ENCODE measurements at places on chromosomes 7 and 10.
A peak's percentile ranks its signal among the peaks of the same experiment; 100 is the strongest.

DNA sequence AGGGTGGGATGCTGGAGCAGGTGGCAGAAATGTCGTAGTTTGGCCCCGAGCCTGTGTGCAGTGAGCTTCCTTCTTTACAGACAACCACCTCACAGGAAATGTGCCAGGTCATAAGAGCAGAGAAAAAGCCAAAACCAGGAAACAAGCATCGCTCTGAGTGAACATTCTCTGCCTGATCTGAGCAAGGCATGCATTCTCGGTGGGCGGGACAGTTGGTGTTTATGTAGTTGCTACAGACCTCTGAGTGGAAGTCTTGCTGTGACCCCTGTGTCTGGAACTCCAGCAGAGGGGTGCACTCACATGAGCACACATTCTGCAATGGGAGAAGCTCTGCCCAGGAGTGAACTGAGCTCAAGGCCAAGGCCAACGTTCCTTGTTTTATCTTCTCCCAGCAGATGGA lies 230.1 kb downstream of the TCERG1L start:
- DNase-seq = no peak

DNA sequence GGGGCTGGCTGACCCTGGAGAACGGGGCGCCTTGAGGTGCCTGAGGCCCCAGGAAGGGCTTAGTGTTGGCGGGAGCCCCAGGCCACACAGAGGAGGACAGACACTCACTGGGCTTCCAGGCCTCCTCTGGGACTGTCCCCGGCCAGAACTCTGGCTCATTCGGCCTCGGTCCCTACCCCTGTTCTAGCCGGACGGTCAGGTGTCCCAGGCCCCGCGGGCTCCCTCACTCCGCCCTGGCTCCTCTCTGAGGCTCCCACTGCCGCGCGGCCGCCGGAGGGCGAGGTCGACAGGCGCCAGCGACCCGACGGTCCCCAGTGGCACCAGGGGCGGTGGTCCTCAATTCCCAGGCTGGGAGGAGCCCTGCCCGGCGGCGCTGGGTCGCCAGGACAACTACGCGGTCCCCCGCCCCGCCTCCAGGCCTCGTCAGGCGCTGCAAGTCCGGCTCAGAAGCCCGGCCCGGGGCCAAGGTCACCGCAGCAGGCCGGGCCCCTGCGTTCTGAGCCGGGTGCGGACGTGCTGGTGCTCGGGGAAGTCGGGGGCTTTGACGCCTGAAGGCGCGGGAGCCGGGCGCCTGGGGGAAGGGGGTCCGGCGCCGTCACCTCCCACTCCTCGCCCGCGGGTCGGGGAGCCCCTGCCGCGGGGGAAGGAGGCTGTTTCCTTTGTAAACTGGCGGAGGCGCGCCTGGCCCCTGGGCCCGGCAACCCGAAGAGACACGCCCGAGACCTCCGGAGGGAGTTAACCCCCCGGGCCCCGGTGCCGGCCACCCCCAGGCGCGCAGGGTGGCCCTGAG lies 1.1 kb upstream of the PWWP2B start:
- DNase-seq = no peak

DNA sequence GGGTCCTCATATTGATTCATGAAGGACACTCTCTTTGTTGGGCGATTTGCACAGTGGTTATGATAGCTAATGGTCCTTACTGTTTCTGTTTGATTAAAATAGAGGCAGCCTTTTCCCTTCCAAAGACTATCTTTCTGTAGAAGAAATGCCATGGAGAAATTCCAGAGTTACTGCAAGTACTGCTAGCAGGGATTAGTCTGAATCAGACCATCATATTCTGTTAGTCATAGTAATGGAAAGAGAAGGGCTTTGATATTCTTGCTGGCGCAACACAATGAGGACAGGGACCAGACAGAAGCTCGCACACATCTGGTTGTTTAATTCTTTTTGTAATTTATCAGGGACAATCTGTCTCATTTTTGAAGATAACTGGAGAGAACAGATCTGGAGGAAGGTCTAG lies 304.5 kb upstream of the FZD8 start:
- DNase-seq = no peak

DNA sequence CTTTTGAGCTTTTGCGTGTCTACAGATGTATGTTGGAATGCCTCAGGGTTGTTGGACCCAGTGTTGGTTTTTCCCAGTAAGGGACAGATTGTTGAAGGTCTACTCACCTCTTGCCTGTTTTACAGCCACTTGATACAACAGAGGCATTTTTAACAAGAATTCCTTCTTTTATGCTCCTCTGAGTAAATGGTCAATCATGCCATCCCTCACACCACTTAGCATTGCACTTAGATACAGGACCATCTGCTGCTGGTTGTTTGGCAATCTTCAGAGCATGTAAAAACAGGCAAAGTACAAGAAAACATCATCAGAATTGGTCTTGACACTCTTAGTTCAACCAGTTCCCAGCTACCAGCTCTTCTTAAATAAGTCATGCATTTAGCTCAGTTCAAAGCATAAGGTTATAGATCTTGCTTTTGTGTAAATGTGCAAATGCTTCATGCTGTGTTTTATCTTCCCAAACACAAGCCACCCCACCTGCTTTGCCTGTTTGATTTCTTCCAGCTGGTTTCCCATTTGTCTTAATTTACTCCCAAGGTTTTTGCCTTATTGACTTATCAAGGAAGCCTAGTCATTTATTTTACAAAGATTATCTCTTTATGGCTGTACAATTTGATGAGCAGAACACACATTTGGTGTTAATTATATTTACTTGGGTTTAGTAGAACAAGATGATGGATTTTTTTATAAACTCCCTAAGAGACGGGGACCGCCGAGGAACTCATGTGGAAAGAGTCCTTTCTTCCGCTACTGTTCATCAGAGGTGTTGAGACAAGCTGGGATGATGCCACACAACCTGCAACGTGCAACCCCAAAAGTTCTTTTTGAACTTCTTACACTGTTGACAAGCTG lies 136.6 kb downstream of the AHR start:
- DNase-seq = no peak

DNA sequence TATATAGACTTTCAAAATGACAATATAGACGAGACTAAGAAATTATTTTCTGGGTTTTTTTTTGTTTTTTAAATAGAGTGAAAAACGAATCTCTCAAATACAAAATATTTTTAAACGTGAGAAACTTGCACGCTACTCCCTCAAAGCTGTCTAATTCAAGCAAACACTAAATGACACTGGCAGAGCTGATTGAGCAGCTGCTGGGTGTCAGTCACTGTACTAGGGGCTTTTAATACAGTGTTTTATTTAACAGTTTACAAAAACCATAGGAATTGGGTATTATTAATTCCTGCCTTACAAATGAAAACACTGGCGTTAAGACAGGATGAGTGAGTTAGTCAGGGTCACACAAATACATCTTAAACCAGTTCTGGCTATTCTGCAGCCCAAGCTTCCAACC lies 1209.6 kb upstream of the C7orf33 start:
- no peak for DNase-seq

GRCh38 chr10:80202934-80203834 lies 2.2 kb downstream of the ANXA11 start:
- peak; percentile 90 for DNase-seq

DNA sequence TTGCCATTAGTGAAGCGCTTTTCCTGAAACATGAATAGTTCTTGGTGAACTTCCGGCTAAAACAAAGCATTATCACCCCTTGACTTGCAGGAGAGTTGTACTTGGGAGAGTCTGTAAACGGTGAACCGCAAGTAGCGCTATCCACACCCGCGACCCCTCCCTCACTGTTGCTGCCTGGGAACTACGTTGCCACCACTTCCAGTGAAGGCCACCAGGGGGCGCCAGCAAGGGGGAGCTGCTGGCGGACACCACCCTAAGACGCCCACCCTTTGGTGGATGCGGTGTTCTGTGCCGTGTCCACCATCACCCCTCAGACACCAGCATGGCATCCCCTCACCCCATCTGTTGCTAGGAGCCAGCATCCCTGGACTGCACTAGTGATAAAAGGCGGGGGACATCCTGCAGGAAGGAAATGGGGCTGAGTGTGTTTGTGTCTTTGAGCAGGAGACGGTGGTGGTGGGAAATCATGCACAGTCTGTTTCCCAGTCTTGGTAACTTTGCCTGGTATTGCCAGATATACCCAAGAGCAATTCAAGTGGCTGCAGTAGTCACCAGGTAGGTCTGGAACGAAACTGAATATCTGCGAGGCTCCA lies 298.2 kb downstream of the FRMD4A start:
- DNase-seq = no peak

GRCh38 chr10:130393342-130393741 lies 257.2 kb downstream of the GLRX3 start:
- DNase-seq = no peak

DNA sequence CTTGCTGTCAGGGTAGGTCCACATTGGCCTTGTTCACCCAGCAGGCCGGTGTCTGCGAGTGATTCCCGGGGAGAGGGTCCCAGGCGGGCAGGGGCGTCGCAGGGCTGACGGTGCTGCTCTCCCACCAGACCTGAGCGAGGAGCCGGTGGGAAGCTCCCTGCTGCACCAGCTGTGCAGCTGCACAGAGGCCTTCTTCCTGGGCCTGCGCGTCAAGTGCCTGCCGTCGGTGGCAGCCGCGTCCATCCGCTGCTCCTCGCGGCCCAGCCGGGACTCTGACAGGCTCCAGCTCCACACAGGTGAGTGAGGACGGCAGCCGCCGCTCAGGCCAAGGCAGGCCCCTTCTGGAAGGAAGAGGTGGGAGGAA lies 14.6 kb downstream of the AMZ1 start:
- no peak for DNase-seq

- DNase-seq = no peak
Measured at GRCh38 chr10:71638064-71638821, 81.3 kb downstream of the C10orf105 start.

DNA sequence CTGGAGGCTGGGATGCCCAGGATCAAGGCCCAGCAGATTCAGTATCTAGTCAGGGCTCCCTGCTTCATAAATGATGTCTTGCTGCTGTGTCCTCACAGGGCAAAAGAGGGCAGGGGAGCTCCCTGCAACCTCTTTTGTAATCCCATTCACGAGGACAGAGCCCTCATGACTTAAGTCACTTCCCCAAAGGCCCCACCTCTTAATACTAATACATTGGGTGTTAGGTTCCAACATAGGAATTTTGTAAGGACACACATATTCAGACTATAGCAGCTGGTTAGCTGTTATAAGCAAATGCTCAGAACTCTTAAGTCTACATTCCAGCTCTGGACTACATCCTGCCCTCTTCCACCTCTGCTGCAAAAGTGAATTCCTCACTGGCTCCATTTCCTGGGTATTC lies 63.0 kb downstream of the VOPP1 start:
- peak; percentile 34 for DNase-seq

- DNase-seq = no peak
Measured at GRCh38 chr7:84509522-84509921, 314.9 kb upstream of the SEMA3A start.

GRCh38 chr7:101724957-101725356 lies 92.5 kb upstream of the CUX1 start:
- DNase-seq = no peak

DNA sequence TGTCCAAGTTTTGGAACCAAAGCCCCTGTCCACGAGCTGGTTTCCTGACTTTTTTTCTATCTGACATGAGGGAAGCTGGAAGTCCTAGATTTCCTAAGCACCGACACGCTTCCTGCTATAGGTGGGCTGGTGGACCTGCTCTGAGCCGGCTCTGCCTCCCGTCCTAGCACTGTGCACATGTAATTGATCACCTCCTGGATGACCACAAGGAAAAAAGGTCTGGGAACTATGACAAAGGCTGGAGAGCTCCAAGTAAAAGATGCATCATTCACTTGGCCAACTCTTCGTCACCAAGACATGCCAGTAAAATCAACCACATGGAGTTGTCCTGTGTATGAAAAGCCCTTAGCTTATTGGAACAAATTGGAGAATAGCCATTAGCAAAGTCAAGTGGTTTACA lies 104.8 kb downstream of the ITIH5 start:
- no peak for DNase-seq

GRCh38 chr10:73788864-73789658 lies 3.7 kb downstream of the ZSWIM8 start:
- DNase-seq = no peak

DNA sequence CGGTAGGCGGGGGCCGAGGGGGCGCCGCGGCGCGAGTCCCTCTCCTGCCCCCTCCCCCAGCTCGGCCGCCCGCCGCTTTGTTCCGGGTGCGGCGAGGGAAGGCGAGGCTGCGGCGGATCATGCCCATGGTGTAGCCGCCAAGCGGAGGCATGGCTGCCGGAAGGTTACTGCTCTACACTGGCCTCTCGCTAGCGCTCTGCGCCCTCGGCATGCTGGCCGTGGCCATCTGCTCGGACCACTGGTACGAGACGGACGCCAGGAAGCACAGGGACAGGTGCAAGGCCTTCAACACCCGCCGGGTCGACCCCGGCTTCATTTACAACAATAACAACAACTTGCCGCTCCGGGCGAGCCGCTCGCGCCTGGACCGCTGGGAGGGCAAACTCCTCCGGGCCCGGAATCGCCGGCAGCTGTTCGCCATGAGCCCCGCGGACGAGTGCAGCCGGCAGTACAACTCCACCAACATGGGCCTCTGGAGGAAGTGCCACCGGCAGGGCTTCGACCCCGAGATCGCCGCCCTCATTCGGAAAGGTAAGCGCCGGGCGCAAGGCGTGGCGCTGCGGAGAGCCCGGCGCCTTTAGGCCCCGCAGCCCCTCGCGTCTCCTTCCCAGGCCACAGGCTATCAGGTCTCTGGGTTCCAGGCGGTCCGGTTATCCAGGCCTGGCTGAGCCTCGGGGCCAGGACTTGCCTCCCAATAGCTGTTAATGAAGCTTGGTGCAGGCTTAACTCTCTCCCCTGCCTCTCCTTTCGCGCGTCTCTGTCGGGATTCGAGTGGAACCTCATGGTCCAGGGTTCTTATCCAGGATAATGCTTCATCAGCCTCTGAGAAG lies 513 bp downstream of the TMEM178B start:
- no peak for DNase-seq

- no peak for DNase-seq
Measured at GRCh38 chr7:39985398-39985918, 35.4 kb downstream of the CDK13 start.

All from fibroblast of skin of right quadriceps (primary cell).